ENCODE measurements at places on chromosomes 13 and 19.

GRCh38 chr19:29620931-29621351, 14.9 kb downstream of the POP4 start:
- DNase-seq = no peak

GRCh38 chr19:11047866-11048265, 41.4 kb upstream of the LDLR start:
- DNase-seq = no peak

DNA sequence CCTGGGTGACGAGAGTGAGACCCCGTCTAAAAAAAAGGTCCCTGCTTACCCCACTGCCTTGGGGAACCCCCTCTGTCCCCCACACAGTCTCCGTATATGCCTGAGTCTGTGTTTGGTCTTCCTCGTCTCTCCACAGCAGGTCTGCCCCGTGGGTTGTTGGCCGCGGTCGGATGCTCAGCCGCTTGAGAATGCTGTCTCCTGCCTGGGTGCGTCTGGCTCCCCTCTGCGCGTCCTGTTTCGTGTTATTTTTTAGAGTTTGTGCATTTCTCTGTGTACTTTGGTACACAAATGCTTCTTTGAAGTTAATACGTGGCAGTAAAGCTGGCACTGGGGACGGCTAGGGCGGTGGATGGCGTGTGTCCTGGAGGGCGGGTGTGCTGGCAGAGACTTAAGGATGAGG, 34.9 kb downstream of the KDM4B start:
- no peak for DNase-seq

DNA sequence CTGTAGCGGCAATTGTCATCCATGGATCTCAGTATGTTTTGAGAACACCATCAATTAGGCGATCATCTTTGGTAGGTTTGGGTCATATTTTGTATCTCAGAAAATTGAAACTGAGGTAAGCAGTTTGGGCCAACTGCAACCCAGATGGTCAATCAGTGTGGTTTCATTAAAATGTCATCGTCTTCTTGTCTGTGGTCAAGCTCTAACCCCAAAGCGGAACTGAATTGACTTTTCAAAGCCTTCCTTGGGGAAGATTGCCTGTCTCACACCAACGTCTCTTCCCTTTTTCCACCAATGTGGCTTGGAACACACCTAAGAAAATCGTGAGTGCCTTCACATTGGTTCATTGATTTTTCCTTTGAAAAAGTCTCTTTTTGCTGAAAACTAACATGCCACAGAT, 56.3 kb upstream of the UBAC2 start:
- no peak for DNase-seq

DNA sequence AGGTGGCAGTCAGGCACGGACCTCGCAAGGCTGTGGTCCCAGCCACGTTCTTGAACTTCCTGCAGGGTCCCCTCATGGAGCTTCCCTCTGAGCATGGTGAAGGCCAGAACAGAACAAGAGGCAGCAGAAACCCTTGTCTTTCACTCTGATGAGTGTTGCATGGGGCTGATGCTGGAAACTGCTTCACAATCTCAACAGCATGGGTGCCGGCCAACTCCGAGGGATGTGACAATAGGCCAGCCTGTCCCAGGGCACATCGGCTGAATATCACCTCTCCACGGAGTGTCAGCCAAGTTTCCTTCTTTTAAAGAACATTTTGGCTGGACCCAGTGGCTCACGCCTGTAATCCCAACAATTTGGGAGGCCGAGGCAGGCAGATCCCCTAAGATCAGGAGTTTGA, 173.9 kb downstream of the FOXO1 start:
- DNase-seq = no peak

- no peak for DNase-seq
These were observed 59.8 kb downstream of the GGACT start for GRCh38 chr13:100528820-100529219.
